ENCODE measurements at places on chromosomes 16 and 17. TPM values are rescaled to one million over a fixed set of nuclear protein-coding genes. Genes with fewer than 3 reads are reported as not detected.

The DPEP3 gene
- not detected for total RNA-seq

The CCL8 gene
- total RNA-seq: not detected

The SLFN12L gene
- under 0.01 TPM for total RNA-seq

The FBXO39 gene
- not detected for total RNA-seq

The MYL11 gene
- total RNA-seq: not detected

The TPSG1 gene
- not detected for total RNA-seq

The SLC16A6 gene
- total RNA-seq: 0.26 TPM

The ATP6V0D1 gene
- 79.4 TPM for total RNA-seq

The SERPINF2 gene
- total RNA-seq: 0.79 TPM

The GNGT2 gene
- total RNA-seq: not detected

The SCGB1C2 gene
- not detected for total RNA-seq

The COL1A1 gene
- total RNA-seq: 10.5 TPM

The RNF222 gene
- under 0.01 TPM for total RNA-seq

The TUBG1 gene
- 12.1 TPM for total RNA-seq

The TBX6 gene
- total RNA-seq: 0.26 TPM

The DLG4 gene
- 1.8 TPM for total RNA-seq

The KCNAB3 gene
- 0.79 TPM for total RNA-seq

The FAM222B gene
- total RNA-seq: 3.6 TPM

The MAP2K4 gene
- total RNA-seq: 29.8 TPM

The TMEM238L gene
- total RNA-seq: not detected

The FAM171A2 gene
- 0.90 TPM for total RNA-seq

The ZNF830 gene
- 15.3 TPM for total RNA-seq

The DNAH17 gene
- total RNA-seq: not detected

The CRYM gene
- total RNA-seq: 1.2 TPM

The CLEC10A gene
- not detected for total RNA-seq

The QRICH2 gene
- 2.1 TPM for total RNA-seq

The ASB16 gene
- not detected for total RNA-seq

The HAS3 gene
- 4.7 TPM for total RNA-seq

The LPO gene
- total RNA-seq: not detected

The ITGB4 gene
- total RNA-seq: 297 TPM

The KRT20 gene
- total RNA-seq: not detected

The CCL17 gene
- total RNA-seq: not detected

The CD19 gene
- total RNA-seq: not detected

The RASD1 gene
- total RNA-seq: 0.26 TPM

The PRR15L gene
- 9.1 TPM for total RNA-seq

The ACAP1 gene
- 4.2 TPM for total RNA-seq

The CAVIN1 gene
- total RNA-seq: 159 TPM

The HOXB9 gene
- total RNA-seq: not detected

The SLFN5 gene
- 112 TPM for total RNA-seq

The KRTAP3-3 gene
- total RNA-seq: not detected

The TIMP2 gene
- total RNA-seq: 2.1 TPM

The CDC42EP4 gene
- 29.3 TPM for total RNA-seq

The OR3A3 gene
- not detected for total RNA-seq

The VWA3A gene
- total RNA-seq: under 0.01 TPM

The BRCA1 gene
- total RNA-seq: 3.4 TPM

The TPSD1 gene
- total RNA-seq: not detected

The AATK gene
- total RNA-seq: 0.51 TPM

The RAB26 gene
- 0.90 TPM for total RNA-seq

Data from bronchial epithelial cell (primary cell).